Coronary artery (tissue), 2 donors: ENCODE measurements at places on chromosomes 2 and 18.
A peak's percentile ranks its signal among the peaks of the same experiment; 100 is the strongest.

GRCh38 chr18:23932385-23933067, 82.0 kb upstream of the TTC39C start:
- no peak for DNase-seq

- DNase-seq, result peak; percentile 85
These were observed 317.6 kb downstream of the TNS1 start for GRCh38 chr2:217685255-217685605.

DNA sequence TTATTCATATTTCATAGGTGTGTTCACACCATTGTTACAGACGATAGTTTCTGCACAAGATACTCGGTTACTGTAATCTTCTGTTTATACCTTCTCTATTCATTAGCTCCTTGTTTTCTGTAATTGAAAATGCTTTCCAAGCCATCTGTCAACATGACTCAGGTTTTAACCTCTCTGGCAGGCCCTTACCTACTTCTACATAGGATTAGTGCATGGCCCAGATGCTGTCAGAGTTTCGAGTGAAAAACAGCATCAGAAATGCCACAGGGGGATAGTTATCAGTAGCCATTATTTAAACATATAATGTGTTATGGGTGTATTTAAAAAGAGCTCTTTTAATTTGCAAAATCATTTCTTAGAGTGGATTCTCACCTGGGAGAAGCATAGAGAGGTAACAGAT, 596.4 kb downstream of the FBXO15 start:
- no peak for DNase-seq

- no peak for DNase-seq
These were observed 24.6 kb downstream of the TRIB2 start for GRCh38 chr2:12741380-12741779.

- no peak for DNase-seq
These were observed 475.6 kb upstream of the ZEB2 start for GRCh38 chr2:144995482-144995881.

- no peak for DNase-seq
These were observed 401.8 kb downstream of the KCNJ3 start for GRCh38 chr2:155100261-155100660.
